ENCODE measurements at places on chromosomes 5 and 9.

GRCh38 chr5:56737002-56737621, 78.2 kb upstream of the MAP3K1 start:
- DNase-seq: no peak

DNA sequence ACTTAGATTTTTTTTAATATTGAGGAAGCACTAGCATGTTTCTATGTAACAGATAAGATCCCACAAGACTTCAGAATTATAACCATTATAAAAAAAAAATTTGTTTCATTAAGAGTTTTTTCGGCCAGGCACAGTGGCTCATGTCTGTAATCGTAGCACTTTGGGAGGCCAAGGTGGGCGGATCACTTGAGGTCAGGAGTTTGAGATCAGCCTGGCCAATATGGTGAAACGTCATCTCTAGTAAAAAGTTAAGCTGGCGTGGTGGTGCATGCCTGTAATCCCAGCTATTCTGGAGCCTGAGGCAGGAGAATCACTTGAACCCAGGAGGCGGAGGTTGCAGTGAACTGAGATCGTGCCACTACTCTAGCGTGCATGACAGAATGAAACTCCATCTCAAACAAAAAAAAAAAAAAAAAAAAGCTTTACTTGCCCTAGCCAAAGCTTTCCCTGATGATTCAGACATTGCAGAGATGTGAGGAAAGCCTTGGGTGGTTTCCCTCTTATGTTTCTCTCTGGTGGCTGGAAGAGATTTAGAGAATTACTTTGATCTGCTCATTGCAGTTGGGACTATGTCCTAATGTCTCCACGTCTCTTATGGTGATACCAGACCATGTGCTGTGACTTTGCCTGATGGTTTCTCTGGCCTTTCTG, 65.4 kb downstream of the EGFLAM start:
- no peak for DNase-seq

DNA sequence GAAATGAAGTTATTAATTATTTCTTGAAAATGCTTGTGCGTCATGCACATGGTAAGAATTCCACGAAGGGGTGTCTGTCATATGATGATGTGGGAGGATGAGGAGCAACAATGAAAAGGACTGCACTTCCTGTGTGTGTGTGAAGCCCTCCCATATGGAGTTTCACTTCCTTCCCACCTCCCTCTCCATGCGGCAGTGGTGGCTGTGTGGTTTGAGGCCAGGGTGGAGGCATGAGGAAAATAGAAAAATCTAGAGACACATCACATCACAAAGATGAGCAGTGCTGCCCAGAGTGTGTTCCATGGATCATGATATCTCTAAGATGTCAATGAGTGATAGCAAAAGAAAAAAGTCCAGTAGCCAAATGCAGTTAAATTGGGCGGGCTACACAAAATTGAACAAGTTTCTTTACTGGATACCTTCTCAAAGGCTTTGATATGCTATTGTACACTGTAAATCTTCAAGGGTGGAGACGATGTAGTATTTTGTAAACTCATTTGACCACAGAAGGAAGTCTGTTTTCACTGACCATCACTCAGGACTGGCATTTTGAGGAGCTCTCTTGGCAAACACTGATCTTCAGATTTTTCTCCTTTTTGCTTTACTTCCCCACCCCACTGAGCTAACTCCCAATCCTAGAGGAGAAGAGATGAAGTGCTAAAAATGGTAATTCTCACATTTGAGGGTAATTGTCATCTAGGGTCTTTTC, 55.7 kb upstream of the EQTN start:
- no peak for DNase-seq

GRCh38 chr5:129069292-129069691, 25.3 kb upstream of the ISOC1 start:
- no peak for DNase-seq

Measured in SW 1271 (cell line).